ENCODE measurements at places on chromosomes 2 and 18.
A peak's percentile ranks its signal among the peaks of the same experiment; 100 is the strongest.

- DNase-seq = no peak
Measured at GRCh38 chr18:68024716-68025115, 508.2 kb upstream of the DSEL start.

GRCh38 chr2:33477473-33478468, 1.3 kb downstream of the RASGRP3 start:
- peak; percentile 33 for DNase-seq

DNA sequence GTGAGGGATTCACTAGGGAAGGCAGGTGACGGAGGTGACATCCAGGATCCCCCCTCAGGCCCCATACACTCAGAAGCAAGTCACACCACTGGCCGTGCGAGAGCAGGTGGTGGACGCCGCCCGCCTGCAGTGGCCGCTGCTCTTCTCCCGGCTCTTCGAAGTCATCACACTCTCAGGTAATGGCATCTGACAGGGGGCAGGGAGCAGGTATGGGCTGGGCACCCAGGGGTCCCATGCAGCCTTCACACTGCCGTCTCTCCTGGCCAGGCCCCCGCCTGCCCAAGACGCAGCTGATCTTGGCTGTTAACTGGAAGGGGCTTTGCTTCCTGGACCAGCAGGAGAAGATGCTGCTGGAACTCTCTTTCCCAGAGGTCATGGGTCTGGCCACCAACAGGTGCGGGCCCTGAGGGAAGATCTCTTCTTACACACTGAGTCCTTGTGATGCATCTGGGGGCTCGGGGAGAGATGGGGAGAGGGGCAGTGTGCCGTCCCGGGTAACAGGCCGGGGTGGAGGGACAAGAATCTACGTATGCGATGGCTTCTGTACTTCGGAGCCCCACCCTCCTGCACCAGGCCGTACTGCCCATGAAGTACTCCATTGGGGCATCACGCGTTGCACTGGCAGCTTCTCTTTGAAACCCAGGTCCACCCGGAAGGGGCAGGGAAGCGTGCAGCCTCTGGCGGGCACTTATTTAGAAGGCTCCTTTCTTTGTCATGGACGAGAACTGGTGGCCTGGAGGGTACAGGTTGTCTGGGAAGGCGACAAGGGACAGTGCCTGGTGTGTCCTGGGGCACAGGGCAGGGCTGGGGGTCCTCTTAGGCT, 18.8 kb upstream of the GPR17 start:
- DNase-seq = no peak

DNA sequence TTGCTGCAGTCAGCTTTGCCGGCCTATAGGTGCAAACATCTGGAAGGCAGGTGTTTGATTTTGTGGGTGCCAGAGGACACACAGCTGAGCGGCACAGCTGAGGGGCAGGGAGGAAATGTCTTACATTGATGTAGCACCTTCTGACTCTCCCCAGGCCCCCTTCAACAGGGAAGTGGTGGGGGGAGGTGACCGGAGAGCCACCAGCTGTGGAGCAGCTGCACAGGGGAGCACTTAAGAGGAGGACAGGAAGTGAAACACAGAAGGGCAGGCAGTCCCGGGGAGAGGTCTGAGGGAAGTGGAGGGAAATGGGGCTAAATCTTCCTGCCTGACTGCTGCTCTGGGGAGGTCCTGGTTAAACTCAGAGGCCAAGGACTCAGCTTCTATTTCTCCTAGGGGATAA, 409.1 kb downstream of the TNS1 start:
- no peak for DNase-seq

- DNase-seq = no peak
Measured at GRCh38 chr2:108363024-108363907, 14.5 kb upstream of the SULT1C4 start.

DNA sequence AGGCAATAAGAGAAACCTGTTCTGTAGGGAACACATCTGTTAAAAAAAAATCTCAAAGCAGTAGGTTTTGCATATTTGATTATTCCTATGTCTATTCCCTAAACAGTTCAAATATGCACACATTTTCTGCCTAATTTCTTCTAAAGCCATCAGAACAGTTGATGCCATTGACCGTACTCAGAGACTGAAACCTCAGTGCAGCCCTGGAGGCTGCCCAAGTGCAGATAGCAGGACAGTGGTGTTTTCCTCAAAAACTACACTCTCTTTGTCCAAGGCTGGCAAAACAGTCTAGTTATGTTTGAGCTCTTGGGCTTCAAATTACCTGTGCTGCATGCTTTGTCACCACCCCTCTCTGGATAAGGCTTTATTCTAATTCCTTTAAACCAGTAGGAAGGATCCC, 23.3 kb upstream of the NFE2L2 start:
- DNase-seq = no peak

DNA sequence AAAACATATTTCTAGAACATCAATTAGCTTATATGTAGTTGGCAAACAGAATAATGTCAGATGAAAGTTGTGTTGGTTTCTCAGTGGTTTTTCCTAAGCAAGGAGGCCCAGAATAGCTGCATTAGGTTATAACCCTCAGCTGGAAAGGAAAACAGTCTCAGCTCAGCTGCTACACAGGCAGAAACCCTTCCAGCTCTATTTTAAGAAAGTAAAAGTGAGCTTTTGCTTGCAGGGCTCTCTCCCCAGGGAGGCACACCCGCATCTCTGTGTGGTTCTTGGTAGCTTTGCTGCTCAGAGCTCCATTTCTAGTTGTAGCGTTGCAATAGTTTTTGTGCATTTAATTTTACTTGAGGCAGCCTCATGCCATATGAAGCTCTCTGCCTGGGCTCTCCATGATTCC, 54.6 kb downstream of the PIKFYVE start:
- DNase-seq = no peak

DNA sequence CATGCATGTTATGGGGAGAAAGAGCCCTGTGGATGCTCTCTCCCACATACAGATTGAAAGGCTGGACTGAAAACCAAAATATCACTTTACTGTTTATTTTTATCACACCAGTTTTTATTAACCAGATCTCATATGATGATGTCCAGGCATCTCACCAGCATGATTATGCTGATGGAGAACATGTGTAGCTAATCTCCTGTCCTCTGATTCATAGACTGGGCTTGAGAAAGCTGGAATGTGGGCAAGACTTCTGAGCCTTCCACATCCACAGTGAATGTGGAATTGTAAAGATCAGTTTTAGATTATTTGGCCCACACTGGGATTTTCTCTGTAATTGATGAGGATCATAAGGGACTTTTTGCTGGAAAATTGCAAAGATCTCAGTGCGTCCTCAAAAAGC, 137.9 kb downstream of the ICOS start:
- DNase-seq = no peak
